Fibroblast of skin of scalp (primary cell): ENCODE measurements at places on chromosomes 5 and 9.

DNA sequence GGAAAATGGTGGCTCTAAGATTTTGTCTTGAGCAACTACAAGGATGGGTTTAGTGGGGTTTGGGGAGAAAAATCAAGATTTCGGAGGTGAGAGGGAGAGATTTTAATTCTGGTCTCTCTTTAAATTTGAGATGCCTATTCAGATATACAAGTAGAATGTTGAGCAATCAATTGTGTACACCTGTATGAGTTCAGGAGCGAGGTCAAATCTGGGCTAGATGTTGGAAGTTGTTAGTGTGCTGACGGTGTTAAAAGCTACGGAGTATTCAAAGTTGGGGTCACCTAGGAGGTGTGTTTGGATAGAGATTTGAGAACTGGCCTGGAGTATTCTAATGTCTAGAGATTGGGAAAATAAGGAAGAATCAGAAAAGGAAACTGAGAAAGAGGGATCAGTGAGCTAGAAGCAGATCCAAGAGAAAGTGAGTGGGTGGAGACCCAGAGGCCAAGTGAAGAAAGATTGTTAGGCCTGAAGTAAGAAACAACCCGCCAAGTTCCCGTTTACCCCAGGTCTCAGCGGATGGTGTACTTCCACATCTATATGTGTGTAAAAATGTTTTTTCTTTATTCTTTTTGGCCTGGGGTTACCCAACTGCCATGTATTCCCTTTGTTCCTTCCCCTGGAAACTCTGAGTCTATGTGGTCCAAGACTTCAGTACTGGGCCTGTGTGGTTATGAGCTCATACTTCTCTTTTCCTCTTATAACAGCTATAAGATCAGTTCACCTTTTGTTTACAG lies 11.9 kb upstream of the ARHGAP26 start:
- no peak for DNase-seq

DNA sequence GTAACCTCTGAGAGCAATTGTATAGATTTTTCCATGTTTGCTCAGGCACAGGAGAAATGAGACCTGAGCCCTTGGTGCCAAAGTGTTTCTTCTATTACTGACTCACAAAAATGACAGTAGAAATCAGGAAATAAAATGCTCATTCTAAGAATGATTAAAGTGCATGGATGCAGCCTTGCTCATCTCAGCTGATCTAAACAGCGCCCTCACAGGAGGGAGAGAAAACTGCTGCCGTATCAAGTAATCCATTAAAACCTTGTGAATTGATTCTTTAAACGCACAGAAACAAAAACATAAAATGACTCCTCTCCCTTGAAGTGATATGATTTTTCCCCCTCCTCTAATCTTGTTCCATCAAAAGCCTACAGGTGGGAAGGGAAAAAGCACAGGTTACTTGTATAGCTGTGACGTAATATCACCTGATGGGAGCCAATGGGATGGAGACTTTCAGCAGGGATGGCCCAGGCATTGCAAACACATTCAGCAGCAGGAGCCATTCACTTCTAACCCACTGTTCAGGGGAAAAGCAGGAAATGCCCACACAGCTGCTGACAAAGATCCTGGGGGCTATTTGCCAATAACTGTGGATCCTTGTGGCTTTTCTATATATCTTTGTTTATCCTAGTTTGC lies 76.7 kb downstream of the PLCXD3 start:
- DNase-seq: no peak

GRCh38 chr9:117095081-117095480 lies 319.8 kb downstream of the ASTN2 start:
- peak; percentile 91 for DNase-seq

- DNase-seq: no peak
Observed at GRCh38 chr9:132003896-132004295, 75.8 kb downstream of the MED27 start.

DNA sequence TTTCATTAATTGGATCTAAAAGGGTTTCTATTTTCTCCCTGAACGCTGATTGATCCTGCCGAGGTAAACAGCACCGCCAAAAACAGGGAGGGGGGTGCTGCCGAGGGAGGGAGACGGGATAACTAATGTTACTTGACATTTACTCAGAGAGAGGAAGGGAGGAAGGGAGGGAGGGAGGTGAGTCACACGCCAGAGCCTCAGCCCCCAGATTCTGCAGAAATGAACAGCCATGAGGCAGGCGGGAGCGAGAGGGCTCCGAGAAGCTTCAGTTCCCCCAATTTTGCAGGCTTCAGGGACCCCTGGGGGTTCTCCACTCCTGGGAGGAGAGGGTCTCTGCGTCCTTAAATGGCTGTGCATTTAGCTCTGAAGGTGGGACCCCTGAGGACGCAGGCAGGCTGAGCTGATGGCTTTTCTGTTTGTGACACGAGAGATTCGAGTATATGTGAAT lies 59.1 kb upstream of the IER5L start:
- peak; percentile 62 for DNase-seq
